ENCODE measurements at places on chromosomes 1 and 21. TPM values are rescaled to one million over a fixed set of nuclear protein-coding genes. Genes with fewer than 3 reads are reported as not detected.

GJA8 gene
- total RNA-seq = not detected

DIO1 gene
- total RNA-seq = not detected

MTFR1L gene
- total RNA-seq = 20.8 TPM

ZSWIM5 gene
- total RNA-seq = 0.14 TPM

Data from A172 (cell line).